Inflammatory macrophage treated with lipopolysaccharide for 1 hour (primary cell): ENCODE measurements at places on chromosomes 16 and 17.
A peak's percentile ranks its signal among the peaks of the same experiment; 100 is the strongest.

GRCh38 chr17:69945698-69946185 is 129.3 kb upstream of the KCNJ16 start:
- no peak for DNase-seq

DNA sequence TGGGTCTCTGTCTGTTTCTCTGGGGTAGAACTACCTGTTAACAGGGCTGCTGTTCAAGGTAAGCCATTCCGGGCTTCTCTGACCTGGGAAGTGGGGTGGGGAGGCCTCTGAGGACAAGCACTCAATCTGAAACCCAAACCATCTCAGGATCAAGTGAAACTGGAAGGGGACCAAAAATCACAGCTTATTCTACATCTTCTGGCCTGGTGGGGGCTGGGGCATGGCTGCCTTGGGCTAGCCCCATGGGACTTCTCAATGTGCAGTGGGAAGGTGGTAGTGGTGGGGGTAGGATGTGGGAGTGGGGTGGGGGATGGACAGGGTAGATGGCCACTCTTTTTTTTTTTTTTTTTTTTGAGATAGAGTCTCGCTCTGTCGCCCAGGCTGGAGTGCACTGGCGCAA is 5.5 kb downstream of the FLOT2 start:
- DNase-seq = no peak

- DNase-seq = no peak
Observed at GRCh38 chr16:10501016-10501607, 79.3 kb downstream of the EMP2 start.

DNA sequence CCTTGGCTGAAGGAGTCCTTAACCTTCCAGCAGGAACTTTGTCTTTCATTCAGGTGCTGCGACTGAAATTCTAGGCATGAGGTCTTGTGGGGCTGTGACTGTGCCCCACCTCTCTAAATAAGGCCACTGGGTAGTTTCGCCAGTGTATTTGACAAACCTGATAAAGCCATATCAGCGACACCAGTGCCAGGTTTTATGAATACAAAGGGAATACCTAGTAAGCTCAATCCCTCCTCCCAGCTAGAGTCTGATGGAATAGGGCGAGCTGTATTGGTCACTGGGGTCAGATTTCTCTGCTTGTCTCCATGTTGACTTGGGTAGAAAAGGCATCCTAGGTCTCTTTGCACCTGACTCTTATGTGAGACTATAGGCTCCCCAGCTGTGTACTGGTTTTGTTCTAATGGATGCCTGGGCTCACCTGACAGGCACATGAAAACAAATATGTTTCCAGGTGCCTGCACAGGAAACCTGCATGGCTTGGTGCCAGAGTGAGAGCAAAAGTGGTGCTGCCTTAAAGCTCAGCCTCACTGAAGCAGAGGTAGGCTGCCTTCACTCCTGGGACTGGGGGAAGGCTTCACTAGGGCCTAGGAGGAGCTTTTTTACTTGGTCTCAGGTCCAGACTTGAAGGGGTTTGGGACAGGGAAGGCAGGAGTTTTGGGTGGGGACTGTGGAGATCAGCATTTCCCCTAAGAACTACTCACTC is 8.3 kb downstream of the SLC7A6 start:
- DNase-seq = no peak

DNA sequence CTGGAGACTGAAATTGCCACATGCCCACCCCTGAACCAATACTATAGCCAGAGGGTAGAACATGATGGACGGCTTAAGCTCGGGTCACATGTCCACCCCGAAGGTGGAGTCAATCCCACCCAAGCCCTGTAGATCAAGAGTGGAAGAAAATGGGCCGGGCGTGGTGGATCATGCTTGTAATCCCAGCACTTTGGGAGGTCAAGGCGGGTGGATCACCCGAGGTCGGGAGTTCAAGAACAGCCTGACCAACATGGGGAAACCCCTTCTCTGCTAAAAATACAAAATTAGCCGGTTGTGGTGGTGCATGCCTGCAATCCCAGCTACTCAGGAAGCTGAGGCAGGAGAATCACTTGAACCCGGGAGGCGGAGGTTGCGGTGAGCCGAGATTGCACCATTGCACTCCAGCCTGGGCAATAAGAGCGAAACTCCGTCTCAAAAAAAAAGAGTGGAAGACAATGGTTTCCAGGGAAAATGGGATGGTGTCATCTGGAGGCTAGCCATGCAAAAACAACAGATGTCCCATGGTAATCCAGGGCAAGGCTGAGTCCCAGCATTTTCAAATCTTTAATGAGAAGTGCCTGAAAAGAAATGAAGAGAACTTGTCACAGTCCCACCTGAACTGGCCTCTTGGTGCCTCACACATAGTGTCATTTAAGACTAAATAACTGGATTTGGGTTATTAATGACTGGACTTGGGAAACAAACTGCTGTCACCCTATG is 30.1 kb downstream of the CD300LF start:
- DNase-seq = peak; percentile 41

DNA sequence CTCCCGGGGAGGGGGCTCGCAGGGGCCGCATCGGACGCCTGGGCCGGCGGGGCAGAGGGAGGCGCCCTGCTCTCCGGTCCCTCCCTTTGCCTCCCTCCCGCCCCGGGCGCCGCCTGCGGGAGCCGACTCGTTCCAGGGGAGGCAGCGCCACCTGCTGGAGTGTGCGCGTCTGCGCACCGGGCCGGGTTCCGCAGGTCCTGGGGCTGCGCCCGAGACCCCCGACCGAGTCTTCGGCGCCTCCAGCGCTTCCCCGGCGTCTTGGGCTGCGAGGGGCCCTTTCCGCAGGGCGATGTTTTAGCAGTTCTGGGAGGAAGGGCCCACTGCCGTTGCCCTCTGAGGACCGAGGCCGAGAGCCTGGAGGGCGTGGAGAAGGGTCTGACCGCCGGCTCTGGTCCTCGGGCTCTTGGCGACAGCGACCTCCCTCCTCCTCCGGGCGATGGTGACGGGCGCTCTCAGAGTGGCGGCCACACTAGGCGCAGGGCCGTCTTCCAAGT is 106.3 kb downstream of the SEC14L1 start:
- DNase-seq = peak; percentile 61

GRCh38 chr16:31507929-31508705 is at the start of gene RUSF1:
RUSF1 (minus strand) TSS chr16:31508391; CDS start chr16:31508373, 18 bp downstream.
- DNase-seq = peak; percentile 83

GRCh38 chr17:19549746-19550623 is 16.3 kb downstream of the SLC47A1 start:
- DNase-seq = no peak

DNA sequence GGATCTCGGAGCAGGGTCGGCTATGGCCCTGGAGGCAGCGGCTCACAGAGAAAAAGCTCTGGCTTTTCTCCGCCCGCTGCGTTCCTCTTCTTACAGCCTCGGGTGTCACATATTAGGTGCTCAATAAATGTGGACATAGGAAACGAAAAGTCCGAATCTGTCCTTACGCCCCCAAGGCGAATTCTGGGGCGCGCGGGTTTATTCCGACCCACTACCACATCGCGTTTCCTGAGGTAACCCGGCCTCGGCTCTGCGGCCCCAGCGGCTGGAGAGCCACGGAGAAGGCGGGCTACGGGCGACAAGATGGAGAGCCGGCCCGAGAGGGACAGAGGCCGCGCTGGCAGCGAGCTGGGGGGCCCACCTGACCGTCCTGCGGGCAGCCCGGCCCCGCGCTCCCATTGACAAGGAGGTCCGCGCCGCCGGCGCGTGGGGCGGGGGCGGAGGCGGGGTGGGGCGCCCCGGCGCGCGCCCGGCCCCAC is 573 bp upstream of the GNAO1 start:
- DNase-seq = no peak

DNA sequence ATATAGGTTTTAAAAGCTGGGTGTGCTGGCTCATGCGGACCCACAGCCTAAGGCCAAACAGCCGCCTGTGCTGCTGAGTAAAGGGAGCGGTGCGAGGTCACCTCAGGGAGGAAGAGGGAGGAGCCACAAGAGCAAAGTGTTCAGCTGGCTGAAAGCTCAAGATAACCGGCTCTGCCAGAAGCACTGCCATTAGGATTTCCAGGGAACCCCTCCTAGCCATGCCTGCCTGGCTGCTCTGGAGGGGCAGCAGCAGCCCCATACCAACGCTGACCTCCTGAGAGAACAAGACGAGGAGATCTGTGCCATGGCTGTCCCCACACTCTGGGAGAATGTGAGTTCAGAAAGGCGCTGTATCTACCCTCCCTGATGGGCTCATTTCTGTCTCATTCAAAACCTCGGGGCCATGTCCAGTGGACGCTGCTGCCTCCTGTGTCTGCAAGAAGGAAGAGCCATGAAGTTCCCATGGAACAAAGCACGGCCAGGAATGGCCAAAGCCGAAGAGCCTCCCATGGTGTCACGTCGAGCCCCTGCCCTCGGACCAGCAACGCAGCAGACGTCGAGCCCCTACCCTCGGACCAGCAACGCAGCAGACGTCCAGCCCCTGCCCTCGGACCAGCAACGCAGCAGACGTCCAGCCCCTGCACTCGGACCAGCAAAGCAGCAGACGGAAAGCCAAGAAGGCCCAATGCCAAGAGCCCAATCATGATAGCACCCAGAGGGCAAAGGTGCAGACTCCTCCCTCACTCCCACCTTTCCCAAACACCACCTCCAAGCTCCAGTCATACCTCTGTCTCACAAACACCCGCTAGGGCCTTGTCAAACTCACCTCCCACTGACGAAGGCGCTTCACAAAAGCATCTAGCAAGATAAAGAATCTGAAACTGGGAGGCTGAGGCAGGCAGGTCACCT is 107.0 kb downstream of the ANKRD11 start:
- DNase-seq = no peak

DNA sequence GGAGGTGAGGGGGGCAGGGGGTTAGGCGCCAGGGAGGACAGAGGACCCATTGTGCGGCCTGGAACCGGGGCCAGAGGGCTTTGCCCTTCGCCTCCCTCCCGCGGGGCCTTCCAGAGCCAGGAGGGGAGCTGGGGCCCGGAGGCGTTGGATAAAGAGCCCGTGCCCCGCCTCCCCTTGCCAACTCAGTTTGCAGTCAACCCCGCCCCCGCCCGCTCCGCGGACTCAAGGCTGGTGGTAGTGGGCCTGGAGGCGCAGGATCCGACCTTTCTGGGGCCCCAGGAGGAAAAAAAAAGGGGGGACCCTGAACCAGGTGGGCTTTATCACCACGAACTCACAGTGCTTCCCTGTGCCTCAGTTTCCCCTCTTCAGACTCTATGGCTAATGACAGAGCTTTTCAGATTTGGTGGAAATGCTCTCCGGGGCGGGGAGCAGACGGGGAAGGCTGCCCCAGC is 2.0 kb upstream of the SPHK1 start:
- DNase-seq = peak; percentile 6

GRCh38 chr17:62703261-62703775 is 75.8 kb downstream of the MRC2 start:
- no peak for DNase-seq

- no peak for DNase-seq
Observed at GRCh38 chr17:30346221-30346795, 12.5 kb upstream of the TMIGD1 start.

DNA sequence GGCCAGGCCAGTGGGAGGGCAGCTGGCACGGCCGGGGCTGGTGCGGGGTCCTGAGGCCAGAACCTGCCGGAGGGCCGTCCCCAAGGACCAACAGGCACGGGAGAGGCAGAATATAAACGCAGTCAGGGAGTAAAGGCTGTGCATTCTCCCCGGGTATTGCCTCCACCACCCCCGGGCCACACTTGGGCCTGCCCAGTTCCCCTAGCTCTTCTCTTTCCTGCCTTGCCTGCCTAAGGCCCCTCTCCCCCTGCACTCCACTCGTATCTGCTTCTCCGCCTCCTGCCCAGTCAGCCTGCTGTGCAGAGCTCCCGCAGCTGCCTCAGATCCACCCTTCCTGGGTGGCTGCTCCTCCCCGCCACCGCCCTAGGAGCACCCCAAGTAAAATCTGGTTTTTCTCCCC is 5.0 kb upstream of the RPH3AL start:
- no peak for DNase-seq
